ENCODE measurements at places on chromosomes 2 and 18.

GRCh38 chr18:13463526-13464210 lies 245.1 kb downstream of the LDLRAD4 start:
- DNase-seq: peak; percentile 17

GRCh38 chr2:56113382-56113975 lies 70.3 kb upstream of the CCDC85A start:
- DNase-seq: no peak

DNA sequence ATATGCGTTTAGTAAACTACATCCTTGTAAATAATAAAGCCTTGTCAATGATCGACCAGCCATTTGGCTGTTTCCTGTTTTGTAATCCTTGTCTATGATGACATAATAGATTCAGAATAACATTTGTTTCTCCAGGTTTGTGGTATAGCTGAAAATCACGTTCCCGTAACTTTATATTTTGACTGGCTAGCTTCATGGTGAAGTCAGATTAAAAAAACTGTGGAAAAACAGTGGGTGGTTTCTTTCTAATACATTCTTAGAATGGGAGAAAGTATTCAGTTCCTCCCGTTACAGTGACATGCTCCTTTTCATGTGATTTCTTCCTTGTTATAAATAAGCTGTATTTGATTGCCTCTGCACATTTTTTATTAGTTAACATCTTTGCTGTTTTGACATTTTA lies 366.9 kb downstream of the NYAP2 start:
- no peak for DNase-seq

DNA sequence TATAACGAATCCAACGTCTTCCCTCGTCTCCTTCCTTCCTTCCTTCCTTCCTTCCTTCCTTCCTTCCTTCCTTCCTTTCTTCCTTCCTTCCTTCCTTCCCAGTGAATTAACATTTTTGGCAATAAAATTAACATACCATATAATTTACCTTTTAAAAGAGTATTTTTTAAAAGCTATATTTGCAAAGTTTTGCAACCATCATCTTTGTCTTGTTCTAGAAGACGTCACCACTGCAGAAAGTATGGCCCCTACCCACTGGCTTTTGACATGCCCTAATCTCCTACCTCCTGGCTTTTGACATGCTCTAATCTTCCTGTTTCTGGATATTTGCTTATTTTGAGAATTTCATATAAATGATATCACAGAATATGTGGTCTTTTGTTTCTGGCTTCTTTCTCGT lies 1023.9 kb upstream of the ZEB2 start:
- no peak for DNase-seq

DNA sequence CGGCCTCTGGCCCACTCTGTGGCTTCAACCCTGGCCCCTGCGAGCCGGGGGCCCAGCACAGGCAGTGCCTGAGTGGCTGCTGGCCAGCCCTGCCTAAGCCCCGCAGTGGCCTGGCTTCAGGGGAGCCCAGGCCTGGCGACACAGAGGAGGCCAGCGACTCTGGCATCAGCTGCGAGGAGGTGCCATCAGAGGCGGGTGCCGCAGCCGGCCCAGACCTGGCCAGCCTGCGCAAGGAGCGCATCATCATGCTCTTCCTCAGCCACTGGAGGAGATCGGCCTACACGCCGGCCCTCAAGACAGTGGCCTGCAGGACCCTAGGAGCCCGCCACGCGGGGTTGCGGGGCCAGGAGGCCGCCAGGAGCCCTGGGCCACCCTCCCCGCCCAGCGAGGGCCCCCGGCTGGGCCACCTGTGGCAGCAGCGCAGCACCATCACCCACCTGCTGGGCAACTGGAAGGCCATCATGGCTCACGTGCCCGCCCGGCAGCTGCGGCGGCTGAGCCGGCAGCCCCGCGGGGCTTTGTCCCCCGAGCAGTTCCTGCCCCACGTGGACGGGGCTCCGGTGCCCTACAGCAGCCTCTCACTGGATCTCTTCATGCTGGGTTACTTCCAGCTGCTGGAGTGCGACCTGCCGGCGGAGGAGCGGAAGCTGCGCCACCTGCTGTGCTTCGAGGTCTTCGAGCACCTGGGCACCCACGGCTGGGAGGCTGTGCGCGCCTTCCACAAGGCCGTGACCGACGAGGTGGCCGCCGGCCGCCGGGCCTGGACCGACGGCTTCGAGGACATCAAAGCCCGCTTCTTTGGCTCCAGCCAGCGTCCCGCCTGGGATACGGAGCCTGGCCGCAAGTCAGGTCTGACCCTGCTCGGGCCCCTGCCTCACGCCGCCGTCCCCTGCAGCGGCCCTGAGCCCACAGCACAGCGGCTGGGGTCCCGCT lies 7.5 kb upstream of the KLHL30 start:
- no peak for DNase-seq

DNA sequence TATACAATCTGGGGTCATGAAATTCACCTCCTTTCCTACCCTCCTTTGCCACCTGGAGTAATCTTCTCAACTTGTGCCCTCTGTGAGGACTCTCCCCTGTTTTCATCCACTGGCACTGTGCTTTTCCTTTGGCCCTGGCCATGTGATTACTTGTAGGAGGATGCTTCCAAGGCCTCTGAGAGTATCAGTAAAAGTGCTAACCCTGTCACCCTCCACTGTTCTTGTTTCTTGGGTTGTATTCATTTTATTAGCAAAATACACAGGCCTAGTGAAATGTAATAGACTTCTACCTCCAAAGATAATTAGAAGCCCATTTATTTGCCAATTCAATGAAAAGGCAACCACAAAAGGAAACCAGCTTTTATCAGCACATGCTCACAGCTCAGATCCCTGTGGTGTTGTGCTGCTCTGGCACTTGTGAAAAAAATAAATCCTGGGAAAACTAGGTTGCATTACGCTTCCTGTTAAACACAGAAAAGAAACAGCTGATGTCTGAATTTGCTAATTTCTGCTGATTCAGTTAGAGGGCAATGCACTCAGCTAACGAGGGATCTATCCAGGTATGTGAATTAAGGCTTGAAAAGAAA lies 357.5 kb upstream of the ETAA1 start:
- no peak for DNase-seq

DNA sequence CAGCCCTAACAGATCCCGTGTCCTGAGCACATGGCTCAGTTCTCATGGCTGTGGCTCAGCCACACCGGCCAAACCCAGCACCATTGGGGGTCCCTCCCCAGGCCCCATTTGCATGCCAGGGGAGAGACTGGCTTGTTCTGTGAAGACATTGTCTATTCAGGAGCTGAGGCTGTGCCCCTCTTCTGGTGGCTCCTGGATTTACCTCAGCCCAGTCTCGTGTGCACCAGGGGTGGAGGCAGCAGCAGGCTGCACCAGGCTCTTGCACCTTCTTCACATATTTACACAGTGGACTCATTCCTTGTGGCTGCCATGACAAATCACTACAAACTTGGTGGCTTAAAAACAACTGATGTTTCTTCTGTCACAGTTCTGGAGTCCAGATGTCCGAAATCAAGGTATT lies 92.4 kb upstream of the ITGA6 start:
- no peak for DNase-seq

DNA sequence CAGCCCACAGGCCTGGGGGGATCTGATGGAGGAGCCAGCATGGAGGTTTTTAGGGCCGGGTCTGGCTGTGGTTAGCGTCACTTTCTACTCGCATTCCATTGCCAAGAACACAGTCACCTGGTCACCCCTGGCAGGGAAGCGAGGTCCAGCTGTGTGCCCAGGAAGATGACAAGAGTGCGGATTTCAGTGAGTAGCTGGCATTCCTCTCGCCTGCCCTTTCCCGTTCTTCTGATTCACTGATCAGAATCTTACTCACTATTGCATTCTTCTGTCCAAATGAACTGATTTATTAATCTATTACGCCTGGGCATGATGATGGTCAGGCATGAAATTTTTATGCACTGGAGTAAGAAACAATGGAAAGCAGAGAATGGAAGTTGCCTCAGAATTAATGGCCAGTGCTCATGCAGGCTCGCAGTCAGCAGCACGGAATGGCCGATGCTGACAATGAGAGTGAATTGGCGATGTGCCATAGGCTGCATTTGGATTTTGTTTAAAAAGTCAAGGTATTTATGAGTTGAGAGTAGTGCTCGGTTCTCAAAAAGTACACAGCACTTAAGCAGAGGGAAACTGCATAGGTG lies 76.4 kb upstream of the MGAT5 start:
- DNase-seq: no peak

GRCh38 chr2:71889759-71890684 lies 257.6 kb downstream of the CYP26B1 start:
- DNase-seq: no peak

- DNase-seq: peak; percentile 65
Observed at GRCh38 chr2:201194097-201194496, 11.2 kb downstream of the CASP10 start.

GRCh38 chr2:30631051-30631671 lies 176.1 kb downstream of the CAPN13 start:
- DNase-seq: no peak

DNA sequence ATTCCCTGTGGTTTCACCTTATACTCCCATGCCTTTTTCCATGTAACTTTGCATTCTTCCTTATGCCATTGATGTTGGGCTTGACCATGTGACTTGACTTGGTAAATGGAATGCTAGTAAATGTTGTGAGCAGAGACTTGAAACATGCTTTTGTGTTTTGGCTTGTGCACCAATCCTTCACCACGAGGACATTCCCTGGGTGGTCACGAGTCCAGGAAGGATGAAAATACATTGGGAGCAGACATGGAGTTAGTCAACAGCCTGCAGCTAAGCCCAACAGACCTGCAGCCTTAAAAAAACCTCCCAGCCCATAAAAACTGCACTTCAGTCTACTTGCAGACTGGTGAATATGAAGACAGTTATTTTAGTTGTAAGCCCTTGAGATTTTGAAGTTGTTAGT lies 116.5 kb upstream of the SPATS2L start:
- DNase-seq: no peak

GRCh38 chr2:33488715-33489540 lies 12.5 kb downstream of the RASGRP3 start:
- DNase-seq: peak; percentile 72

DNA sequence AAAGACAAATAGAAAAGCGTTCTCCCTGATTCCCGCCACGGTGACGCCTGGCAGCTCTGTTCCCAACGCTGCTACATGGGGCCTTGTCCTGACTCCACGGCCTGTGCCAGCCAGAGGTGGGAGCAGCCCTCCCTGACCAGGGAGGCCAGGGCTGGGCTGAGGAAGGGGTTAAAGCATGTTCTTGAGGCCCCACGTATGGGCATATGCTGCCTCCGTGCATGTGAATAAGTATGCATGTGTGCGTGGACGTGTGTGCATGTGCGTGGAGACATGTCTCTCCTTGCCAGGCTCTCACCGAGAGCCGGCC lies 1.6 kb upstream of the SNED1 start:
- no peak for DNase-seq

DNA sequence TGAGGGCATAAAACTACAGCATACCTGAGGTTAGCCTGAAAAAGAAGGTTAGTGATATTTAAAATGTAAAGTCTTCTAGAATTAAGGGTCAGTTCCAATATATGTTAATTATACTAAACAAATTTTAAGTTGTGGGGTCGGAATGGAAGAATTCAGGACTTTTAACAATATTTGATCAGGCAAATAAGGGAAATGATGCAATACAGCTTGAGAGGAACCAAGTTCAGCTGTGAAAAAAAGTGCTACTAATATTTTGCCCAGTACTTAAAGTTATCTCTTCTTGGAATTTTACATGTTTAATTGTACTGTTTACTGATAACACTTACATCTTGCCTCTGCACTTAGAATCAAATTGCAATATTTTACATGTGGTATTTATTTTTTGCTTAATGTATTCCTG lies 345.5 kb upstream of the CWC22 start:
- no peak for DNase-seq

GRCh38 chr2:4937550-4937949 lies 754.6 kb upstream of the SOX11 start:
- DNase-seq: no peak

DNA sequence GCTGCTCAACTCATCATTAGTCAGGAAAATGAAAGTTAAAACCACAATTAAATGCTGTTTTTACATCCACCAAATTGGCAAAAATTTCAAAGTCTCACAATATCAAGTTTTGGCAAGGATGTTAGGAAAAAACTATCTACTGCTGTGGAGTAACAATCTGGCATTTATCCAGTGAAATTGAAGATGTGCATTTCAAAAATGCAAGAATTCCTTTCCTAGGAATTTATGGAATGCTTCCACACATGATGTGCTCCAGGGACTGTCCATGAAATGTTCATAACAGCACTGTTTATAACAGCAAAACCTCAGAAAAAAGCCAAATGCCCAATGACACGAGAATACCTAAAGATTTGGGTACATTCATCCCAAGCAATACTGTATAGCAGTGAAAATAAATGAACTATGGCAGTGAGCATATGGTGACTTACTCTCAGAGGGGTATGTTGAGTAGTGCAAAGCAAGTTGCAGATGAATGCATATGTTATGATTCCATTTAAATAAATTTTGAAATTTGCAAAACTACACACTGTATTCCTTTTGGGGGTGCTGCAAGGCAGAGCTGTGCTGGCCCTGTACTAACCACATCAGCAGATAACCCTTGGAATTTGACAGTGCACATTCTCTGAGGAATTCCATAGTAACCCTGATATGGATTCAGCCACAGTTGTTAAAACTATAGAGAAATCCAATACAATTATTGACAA lies 41.3 kb upstream of the GYPC start:
- no peak for DNase-seq

DNA sequence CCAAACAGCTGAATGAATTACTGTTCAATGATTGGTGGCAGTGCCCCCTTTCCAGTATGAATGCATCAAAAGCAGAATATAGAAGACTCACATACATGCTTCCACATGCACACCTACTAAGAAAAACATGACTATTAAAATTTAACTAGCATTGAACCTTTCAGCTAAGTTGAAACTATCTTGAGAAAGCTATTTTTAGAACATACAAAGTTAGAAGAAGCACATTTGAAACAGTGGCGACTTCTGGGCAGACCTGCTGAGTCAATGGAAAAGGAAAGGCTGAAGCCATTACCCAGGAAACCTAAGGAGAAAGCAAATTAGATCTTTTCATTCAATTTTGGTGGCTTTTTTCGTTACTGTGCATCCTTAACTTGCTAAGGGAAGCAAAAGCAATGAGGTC lies 55.9 kb downstream of the PLA2R1 start:
- no peak for DNase-seq

DNA sequence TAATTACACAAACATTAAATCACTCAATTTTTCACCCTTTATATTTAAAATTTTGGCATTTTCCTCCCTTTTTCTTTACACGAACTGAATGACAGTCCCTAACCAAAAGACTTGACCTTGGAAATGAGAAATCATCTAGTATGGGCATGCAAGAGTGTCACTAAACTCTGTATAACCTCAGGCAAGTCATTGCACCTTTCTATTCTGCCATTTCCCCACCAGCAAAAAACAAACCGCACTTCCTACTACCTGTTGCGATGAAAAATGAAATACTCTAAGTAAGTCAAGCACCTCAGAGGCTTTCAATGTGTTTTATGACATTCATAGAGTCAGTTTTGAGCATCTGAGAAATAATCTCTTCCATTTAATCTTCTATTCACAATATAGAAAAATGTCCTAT lies 44.1 kb downstream of the ANKRD44 start:
- DNase-seq: peak; percentile 54

DNA sequence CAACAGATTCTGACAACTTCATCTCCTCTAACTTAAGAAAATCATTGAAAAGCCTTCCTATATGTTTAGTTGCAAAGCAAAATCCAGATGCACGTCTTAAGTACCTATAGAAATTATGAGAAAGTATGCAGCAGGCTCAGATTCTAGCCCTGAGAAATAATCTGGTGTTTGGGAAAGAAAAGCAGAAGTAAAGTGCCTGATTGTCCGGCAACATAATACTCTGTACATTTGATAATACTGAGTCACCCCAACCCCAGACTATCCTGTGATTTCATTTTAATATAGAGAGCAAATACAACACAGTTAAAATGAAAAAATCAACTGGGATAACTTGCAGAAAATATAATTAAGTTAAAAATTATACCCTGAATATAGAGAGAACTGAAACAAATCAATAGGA lies 13.5 kb downstream of the RFX8 start:
- no peak for DNase-seq
